Head of caudate nucleus (tissue), 42 donors: ENCODE measurements at places on chromosomes 1 and 21.

- no peak for DNase-seq
Observed at GRCh38 chr1:42936309-42937078, 22.2 kb downstream of the SLC2A1 start.

DNA sequence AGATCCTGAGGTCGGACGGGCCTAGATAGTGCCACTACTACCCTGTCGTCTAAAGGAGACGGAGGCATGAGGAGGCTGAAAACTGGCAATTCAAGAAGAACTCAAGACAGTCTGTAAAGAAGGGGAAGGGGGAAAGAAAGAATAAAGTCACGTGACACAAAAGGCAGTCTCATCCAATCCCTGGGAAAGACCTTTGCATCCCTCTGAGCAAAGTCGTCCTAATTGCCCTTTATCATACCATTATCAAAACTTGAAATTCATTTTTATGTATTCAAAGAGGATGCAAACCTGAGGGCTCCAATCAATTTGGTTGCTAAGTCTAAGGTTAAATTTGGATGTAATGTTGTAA is 2.2 kb downstream of the DUSP10 start:
- DNase-seq = no peak

- DNase-seq = no peak
Observed at GRCh38 chr21:40833184-40833583, 13.8 kb downstream of the DSCAM start.

- no peak for DNase-seq
Observed at GRCh38 chr1:178418284-178418955, 78.3 kb downstream of the CLEC20A start.

GRCh38 chr1:115246526-115246925 is 91.5 kb downstream of the NGF start:
- DNase-seq = no peak

GRCh38 chr1:167022384-167022783 is 33.3 kb downstream of the MAEL start:
- DNase-seq = no peak

GRCh38 chr1:104804147-104804546 is 1054.4 kb downstream of the AMY1C start:
- no peak for DNase-seq

GRCh38 chr1:44422161-44422560 is 17.1 kb downstream of the RNF220 start:
- DNase-seq = no peak

DNA sequence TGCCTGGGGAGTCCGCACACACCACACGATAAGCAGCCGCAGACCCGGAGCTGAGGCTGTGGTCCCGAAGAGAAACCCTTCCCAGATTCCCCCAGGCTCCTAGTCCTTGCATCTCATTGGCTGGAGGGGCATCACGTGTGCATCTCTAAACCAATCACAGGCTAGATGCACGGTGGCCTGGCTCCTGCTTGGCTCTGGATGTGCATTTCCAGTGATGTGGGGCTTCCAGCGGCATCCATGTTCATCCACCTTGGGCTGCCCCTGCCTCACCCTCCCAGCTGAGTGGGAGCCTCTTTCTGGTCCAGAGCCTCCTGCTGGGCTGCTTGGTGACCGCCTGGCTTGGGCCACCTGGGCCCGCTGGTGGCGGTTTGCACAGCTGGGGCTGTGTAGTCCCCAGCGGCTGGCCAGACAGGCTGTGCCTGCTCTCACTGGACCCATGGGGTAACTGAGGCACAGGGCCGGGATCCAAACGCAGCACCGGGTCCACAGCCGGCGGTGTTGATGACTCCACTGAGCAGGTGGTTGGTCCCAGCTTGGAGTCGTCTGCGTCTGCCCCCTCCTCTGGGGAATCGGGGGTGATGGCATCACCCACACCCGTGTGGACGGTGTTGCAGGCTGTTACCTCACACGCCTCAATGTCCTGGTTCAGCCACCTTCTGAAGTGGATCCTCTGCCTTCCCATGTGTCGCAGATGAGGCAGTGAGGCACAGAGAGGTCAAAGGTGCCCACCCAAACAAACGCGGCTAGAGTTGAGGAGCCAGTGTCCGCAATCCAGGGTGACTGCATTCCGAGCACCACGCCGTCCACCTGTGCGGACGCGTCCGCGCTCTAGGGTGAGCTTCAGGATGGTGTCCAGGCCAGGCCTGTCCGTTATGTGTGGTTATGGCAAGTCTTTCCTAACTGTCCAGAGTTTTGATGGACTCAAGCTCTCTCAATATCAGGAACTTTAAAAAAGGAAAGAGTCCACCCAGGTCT is 41.3 kb downstream of the COL6A1 start:
- no peak for DNase-seq

- no peak for DNase-seq
Observed at GRCh38 chr1:230113593-230114236, 46.7 kb downstream of the GALNT2 start.

DNA sequence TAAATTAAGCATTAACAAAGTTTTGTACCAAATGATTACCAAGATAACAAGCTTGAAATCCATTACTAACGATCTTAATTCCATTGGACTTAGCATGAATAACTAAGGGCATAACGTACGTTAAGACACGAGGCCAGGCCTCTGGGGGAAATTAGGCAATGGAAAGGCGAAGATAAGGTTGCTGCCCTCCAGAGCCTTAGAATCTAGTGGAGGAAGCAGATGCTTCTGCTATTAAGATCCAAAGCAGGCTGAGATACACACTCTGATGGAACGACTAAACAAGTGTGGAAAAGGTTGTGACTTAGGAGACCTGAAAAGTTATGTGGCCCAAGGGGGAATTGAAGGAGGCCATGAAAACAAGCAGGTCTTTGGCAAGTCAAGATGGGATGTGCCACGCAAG is 6.0 kb downstream of the AKNAD1 start:
- DNase-seq = no peak

- no peak for DNase-seq
Observed at GRCh38 chr1:20399606-20400180, 86.3 kb downstream of the CAMK2N1 start.

- DNase-seq = no peak
Observed at GRCh38 chr1:22428672-22429071, 23.0 kb upstream of the ZBTB40 start.

GRCh38 chr1:200245473-200245872 is 164.4 kb downstream of the ZNF281 start:
- no peak for DNase-seq

- DNase-seq = no peak
Observed at GRCh38 chr1:228400237-228400651, 6.4 kb downstream of the TRIM11 start.

GRCh38 chr21:34820051-34820450 is 151.3 kb downstream of the CLIC6 start:
- no peak for DNase-seq

GRCh38 chr1:196070940-196071339 is 537.3 kb downstream of the KCNT2 start:
- no peak for DNase-seq

DNA sequence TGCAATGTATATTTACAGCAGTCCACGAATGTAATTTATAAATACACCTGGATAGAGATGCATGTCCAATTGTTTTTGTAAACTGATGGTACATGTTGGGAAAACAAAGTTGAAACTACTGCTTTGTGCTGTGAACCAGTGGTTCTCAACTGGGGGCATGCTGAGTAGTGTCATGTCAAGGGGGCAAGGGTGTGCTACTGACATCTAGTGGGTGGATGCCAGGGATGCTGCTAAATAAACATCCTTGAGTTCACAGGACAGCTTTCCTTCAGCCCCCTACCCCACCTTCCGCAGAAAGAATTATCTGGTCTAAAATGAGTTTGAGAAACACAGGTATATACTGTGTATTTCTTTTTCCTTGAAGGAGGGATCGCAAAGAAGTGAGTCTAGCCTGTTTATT is 95.9 kb downstream of the RASAL2 start:
- no peak for DNase-seq

DNA sequence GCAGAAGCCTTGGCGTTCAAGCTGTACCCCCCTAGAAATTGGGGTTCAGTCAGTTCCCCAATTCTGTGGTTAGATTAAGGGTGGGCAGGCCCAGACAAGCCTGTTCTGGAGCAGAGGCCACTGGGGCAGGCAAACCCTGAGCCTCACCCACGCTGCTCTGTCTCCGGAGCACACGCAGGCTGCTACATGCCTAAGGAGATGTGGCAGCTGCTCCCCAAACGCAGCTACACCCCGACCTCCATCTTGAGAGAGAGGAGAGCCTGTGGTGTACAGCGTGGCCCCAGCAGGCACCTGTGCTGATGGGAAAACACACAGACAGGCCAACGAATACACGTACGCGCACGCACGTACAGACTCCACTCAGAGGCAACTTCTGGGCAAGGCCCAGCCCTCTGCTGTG is 33.9 kb upstream of the GRHL3 start:
- no peak for DNase-seq

DNA sequence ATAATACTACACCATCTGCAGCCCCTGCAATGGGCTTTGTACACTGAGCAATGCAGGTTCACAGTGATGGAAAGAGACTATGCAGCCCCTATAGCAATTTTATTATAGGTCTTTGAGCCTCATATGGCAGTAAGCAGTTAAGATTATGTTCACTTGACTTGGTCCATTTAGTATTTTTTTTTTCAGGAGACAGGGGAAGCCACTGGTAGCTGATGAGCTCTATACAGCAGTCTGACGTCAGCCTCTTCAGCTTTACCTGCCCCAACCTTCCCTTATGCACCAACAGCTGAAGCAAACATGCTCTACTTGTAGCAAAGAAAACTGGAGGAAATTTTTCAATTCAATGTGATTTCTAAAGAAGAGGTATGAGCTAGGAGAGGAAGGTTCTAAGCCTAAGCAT is 32.2 kb downstream of the AIDA start:
- DNase-seq = no peak

GRCh38 chr1:216632980-216633379 is 90.2 kb downstream of the ESRRG start:
- DNase-seq = peak; percentile 12
